ENCODE measurements at places on chromosomes 12 and 14.

DNA sequence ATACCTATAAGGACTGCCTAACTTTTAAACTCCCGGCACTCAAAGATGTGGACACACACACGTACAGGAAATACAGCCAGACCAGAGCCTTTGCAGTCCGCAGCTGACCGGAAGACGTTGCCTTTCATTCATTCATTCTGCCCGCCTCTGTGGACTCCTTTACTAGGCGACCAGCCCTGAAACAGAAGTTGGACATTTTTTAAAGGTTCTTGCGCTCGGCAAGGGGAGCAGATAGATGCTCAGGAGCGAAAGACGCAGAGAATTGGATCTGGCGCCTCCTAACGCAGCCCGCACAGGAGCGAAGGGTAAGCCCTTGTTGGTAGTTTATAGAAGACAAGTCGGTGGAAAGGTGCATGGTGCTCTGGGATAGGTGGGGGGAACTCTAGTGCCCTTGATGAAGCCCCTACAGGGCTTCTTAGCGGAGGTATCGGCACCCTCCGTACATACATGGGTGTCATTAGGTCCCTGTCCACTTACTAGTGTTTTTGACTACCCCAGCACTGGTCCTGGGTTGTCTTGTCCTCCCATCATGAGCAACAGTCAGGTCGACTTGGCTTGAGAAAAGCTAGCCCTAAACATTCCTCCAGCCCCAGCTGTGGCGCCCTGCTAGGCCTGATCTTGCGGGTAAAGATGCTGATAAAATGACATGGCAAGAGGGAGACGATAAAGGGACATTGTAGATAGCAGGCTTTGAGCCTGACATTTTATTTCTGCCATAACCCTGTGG is at the start of gene KDM2B:
TSS of gene KDM2B (minus strand) at position 65 of the 727 bp plus-strand sequence. CDS start 112 bp downstream, outside the sequence.
- DNase-seq, result peak; percentile 56

DNA sequence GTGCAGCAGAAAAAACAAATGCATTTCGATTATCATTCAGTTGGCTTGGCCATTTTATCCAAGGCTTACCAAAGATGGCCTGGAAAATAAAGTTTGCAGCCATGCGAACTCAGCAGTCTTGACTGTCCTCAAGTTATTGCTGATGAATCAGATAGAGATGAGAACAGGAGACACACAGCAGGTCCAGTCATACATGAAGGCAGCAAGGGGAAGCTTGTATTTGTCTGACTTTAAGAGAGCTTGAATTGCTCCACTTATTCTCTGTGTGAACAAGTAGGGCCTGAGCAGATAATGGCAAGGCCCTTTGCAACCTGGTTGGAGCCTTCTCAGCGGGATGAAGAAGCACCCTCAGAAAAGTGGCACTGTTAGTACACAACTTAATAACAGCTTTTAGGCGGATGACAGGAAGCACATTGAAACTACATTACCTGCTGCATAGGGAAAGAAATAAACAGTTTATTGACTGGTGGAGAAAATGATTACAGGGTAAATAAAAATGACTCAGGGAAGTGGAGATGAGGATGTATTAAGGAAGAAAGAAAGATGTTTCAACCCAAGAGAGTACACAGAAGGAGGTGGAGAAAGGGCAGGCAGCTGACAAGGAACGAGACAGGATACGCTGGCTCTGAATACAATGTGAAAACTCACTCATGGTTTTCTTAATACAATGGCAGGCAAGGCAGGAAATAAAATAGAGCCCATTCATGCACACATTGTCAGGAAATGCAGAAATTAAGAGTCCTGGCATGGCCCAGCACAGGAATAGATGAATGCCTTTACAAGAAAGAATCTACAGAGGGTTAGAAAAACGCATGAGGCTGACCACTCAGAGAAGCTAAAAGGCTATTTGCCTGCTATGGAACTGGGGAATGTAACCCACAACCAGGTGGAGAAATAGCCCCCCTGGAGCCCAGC is 128.4 kb downstream of the GALC start:
- DNase-seq, result no peak

DNA sequence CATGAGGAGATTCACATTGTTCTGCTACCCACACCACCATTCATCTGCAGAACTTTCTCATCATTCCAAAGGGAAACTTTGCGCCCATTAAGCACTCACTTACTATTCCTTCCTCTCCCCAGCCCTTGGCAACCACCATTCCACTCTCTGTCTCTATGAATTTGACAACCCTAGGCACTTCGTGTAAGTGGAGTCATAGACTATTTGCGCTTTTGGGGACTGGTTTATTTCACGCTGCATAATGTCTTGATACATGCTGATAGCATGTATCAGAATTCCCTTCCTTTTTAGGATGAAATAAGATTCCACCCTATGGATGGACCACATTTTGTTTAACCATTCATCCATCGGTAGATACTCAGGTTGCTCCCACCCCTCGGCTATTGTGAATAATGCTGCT is 4.5 kb upstream of the EML1 start:
- DNase-seq, result no peak

DNA sequence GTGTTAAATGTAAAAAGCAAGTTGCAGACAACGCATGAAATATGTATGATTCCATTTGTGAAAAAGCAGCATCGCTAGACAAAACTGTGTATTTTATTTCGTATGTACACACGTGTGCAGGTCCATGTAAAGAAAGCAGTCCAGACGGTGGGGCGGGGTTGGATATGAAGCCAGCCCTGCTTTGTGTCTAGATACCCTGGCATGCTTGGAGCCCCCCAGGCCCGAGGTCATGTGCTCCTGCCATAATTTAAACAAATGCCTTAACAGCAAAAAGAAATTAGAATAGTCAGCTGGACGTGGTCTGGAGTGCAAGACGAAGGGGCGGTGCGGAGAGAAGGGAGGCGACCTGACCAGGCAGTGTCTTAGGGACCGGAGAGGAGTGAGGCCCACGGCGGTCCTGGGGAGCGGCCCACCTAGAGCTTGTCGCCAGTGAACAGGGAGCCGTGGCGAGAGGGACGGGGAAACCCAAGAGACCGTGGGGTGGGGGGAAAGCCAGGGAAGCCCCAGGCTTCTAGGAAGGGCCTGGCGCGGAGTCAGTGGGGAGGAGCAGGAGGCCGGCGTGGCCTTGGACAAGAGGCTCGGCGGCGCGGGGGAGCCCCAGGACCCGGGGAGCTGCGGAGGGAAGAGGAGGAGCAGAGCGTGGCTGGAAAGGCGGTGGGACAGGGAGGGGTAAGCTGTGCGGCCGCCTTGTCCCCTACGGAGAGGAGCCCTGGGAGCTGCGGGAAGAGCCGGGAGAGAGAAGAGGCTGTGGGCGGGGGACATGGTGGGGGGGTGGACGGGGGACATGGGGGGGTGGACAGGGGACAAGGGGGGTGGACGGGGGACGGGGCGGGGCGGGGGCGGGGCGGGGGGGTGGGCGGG is 118.5 kb upstream of the C14orf180 start:
- DNase-seq, result no peak

- DNase-seq, result no peak
Observed at GRCh38 chr12:41293011-41293410, 104.9 kb downstream of the PDZRN4 start.

- no peak for DNase-seq
Observed at GRCh38 chr12:121575952-121576625, 4.7 kb downstream of the KDM2B start.

DNA sequence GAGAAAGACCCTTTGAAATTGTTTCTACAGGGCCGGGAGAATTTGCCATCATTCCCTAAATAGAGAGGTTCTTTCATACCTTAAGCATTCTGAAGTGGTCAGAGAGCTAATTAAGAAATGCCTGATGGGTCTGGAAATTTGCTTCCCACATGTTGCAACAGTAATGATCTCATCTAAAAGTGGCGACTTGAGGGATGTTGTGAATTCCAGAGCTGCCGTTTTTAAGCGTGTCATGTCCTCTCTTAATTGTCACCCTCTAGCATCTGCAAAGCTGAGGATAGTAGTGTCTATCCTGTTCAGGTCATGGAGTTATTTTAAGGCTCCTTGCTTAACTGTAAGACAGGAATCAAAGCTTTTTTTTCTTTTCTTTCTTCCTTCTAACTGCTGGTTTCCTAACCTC is 60.4 kb downstream of the FOS start:
- no peak for DNase-seq

GRCh38 chr14:99125616-99126431 is 146.2 kb downstream of the BCL11B start:
- DNase-seq, result no peak

GRCh38 chr12:71270057-71270456 is 112.3 kb upstream of the TSPAN8 start:
- DNase-seq, result no peak

GRCh38 chr12:127107744-127108143 is 1159.2 kb upstream of the TMEM132C start:
- no peak for DNase-seq

DNA sequence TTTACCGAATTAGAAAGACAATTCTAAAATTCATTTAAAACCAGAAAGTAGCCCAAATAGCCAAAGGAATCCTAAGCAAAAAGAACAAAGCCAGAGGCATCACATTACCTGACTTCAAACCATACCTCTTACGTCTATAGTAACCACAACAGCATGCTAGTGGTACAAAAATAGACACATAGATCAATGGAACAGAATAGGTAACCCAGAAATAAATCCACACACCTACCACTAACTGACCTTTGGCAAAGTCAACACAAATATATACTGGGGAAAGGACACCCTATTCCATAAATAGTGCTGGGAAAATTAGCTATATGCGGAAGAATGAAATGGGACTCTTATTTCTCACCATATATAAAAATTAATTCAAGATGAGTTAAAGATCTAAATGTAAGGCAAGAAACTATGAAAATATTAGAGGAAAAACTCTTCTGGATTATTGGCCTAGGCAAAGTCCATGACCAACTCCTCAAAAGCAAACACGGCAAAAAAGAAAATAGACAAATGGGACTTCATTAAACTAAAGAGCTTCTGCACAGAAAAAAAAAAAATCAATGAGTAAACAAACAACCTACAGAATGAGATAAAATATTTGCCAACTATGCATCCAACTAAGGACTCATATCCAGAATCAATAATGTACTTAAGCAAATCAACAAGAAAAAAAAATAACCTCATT is 568.9 kb downstream of the SOX5 start:
- no peak for DNase-seq

DNA sequence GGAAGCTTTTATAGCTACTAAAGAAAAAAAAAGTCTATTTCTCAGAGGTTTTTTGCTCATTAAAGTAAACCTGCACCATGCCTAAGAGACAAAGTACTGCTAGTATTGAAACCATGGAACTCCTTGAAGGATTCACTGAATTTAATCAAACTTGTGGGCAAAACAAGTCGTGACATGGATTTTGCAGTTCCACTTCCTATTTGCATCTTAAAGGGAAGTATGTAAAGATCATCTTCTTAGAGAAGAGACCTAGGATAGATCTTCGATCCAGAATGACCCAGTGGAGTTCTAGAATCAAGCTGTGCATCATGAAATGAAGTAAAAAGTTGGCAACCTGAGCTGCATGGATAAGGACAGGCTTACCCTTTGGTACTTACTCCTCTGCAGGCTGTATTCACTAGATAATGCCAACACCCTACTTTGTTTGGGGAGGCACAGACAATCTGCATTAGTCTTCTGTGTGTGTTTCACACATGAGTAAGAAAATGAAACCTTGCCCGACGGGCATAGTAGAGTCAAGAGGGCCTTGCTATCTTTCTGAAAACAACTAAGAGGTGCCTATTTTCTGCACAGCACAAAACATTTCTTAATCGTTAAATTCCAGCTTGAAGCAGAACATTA is 1.9 kb downstream of the GNG2 start:
- peak; percentile 37 for DNase-seq

- no peak for DNase-seq
Observed at GRCh38 chr12:109517619-109518018, 40.2 kb downstream of the UBE3B start.

- no peak for DNase-seq
Observed at GRCh38 chr12:60148831-60149230, 553.0 kb downstream of the SLC16A7 start.

- peak; percentile 79 for DNase-seq
Observed at GRCh38 chr14:80987235-80988032, 32.0 kb downstream of the TSHR start.

DNA sequence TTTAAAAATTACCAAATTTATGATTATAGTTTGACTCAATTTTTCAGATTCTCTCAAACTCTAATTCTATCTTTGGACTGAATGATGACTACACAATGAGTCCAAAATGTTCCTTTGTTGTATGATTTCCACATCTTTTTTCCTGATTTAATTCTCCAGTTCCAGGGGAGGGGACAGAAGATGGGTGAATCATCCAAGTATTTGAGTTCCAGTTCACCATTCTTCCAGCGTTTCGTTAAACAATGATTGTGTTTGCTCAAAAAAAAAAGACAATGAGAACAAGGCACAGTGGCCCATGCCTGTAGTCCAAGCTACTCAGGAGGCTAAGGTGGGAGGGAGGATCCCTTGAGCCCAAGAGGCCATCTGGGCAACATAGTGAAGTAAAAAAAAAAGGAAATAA is 23.8 kb downstream of the BAZ1A start:
- DNase-seq, result no peak

DNA sequence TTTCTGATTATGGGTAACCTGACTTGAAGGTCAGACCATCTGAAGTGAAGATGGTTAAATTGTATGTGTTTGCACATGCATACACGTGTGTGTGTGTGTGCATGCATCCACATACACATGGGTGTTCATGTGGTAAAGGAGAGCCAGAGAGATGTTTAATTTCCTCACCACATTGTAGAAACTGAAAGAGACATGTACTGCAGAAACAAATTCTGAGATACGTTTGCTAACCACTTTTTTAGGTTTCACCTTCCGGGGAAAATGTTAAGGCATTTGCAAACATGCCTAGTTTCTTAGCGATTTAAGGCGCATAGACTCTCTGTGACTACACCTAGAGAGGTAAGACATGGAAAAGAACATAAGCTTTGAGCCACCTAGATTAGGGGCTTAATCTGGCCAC is 362.9 kb downstream of the RAD51B start:
- peak; percentile 7 for DNase-seq

DNA sequence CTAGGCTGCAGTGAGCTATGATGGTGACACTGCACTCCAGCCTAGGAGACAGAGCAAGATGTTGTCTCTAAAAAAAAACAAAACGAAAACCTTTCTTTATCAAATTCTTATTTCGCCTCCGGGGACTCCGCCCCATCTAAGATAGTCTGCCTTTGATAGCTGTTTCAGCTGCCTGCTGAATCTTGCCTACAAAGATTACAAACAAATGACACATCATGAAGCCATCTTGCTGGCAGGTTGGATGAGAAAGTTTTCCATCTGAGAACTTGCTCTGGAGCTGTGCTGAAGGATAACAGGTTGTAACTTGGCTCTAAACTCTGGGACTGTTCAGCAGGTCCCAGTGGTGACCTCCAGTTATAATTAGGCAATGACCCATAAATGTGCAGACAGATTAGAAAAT is 41.8 kb upstream of the AEBP2 start:
- no peak for DNase-seq

DNA sequence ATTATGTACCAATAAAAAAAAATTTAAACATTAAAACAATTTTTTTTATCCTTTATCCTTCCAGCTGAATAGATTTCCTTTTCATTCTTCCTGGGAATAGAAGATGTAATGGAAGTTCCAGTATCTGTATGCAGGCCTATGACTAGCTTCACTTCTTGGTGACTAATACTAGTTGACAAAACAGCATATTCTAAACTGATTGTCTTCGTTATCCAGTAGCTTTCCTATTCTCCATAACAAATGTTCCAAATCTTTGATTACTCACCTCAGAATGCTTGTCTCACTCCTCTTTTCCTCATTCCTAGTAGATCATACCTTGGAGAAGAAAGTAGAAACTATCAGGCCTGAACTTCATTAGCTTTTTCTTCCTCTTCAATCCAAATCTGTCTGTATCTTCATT is 70.7 kb downstream of the PLEKHA5 start:
- DNase-seq, result no peak
